ENCODE measurements at places on chromosomes 2 and 18. TPM values are rescaled to one million over a fixed set of nuclear protein-coding genes. Genes with fewer than 3 reads are reported as not detected.

The MRPL33 gene
- 201 TPM for polyA plus RNA-seq

The CPSF3 gene
- polyA plus RNA-seq = 22.2 TPM

The ANO7 gene
- polyA plus RNA-seq = not detected

The CBLN2 gene
- polyA plus RNA-seq = not detected

The KCNJ13 gene
- polyA plus RNA-seq = not detected
